Stimulated activated CD4-positive, alpha-beta T cell treated with anti-CD3 and anti-CD28 coated beads, Interleukin-12 subunit alpha, Interleukin-12 subunit beta, amount 100 ng/mL, for 24 hours (primary cell): ENCODE measurements at places on chromosomes 3 and 15.
A peak's percentile ranks its signal among the peaks of the same experiment; 100 is the strongest.

DNA sequence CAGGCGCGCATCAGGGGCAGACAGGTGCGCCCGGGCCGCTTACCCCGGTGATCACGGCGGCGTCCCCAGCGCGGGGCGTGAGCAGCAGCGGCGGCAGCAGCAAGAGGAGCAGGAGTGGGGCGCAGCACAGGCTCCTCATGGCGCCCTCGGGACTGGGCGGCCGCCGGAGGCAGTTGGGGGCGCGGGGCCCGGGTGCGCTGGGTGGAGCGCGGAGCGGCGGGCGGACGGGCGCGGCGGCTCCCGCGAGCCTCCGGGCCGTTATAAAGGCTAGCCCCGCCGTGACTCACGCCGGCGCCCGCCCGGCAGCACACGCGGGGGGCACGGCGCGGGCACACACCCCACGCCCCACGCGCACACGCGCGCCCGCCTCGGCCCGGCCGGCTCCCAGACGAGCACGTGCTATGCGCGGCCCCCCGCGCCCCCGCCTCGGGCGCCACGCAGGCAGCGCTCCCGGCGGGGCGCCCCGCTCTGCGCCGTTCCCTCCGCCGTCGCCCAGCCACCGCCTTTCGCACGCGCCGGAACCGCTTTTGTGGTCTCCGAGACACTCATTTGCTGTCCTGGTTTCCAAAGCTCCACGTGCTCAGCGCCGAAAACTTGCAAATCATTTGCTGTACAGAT, at the start of gene PROK2:
Gene PROK2 (minus strand): TSS at position 235 of the 618 bp plus-strand sequence. CDS start 96 bp downstream, at position 139.
- peak; percentile 13 for DNase-seq

DNA sequence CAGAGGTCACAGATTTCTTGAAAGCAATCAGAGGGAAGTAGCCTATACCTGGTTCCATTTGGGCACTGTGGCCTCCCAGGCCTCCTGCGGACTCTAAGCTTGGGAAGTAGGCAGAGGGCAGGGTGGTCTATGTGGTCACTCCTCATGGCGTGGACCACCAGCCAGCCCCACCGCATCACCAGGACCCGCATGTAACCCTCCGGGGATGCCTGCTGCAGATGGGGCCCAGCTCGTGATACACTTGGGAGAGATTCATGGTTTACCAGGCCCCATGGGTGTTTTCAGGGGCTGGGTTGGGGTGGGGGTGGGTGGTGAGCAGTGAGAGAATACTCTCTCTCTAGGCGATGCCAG, 123.7 kb downstream of the ASB7 start:
- no peak for DNase-seq

DNA sequence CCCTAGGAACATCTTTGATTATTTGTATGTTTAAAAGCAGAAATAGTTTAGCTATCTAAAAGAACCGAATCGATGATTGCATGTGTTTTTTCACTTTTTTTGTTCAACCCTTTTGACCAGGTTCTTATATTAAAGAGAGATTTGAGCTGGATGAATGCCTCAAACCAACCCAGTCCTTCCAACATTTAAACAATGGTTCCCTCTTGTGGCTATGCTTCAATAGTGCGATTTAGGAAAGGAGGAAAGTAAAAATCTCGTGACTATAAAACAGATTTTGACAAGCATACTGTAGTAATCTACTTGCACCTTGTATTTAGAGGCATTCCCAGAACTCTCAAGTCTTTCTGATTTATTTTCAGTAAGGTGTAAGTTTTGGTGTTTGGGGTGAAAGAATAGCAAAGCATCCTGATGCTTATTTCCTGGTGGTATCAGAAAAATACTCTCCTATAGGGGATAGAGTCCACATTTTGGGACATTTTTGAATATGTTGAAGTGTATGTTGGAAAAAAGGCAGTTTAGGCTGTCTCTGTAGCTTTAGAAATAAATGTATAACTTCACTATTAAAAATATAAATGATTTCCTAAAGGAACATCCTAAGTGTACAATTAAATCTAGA, 159.6 kb upstream of the KCNH8 start:
- no peak for DNase-seq

GRCh38 chr15:96428742-96429141, 98.2 kb downstream of the NR2F2 start:
- DNase-seq = no peak

DNA sequence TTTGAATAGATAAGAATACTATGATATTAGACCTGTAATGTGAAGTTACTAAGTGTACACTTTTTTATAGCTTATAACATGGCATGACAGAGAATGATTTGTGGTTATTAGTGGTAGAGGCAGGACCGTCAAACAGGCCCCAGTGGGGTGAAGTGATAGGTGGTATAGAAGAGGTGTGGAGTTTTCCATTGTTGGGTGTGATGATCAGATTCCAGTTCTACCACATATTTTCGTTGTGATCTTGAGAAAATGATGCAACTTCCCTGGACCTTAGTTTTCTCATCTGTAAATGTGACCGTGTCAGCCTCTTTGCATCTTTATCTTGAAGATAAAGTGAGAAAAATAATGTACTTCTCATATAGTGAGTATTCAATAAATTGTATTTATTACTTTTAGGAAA, 30.3 kb upstream of the UTS2B start:
- no peak for DNase-seq

DNA sequence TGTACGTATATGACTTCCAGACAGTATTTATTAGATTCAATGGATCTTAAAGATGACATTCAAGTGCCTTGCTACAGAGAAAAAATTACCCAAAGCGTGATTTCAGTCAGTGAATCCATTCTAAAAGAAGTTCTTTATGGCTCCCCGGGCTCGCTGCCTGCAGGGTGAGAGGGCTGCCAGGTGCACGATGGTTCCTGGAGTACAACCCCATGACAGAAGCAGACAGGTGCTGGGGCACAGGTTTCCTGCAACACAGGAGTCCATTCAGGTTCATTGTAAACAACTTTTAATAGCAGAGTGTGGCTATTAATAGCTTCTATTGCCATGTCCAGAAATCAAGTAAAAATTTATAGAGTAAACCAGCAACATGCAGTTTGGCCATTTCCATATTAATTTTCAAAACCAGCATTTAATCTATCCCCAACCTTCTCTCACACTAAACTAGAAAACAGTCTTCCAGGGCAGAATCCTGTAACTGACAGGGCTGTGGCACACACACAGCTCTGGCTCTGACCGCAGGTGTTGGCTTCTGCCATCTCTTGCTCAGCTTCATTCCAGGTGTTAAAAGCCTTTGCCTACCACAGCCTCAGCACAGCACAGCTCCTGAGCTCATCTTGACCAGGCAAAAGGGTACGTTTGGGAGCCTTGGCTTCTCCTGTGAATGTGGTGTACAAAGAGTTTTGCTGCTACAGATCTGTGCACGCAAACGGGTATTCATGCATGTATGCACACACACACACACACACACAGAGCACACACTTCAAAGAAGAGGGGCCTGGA, 185.9 kb downstream of the MEX3B start:
- no peak for DNase-seq

DNA sequence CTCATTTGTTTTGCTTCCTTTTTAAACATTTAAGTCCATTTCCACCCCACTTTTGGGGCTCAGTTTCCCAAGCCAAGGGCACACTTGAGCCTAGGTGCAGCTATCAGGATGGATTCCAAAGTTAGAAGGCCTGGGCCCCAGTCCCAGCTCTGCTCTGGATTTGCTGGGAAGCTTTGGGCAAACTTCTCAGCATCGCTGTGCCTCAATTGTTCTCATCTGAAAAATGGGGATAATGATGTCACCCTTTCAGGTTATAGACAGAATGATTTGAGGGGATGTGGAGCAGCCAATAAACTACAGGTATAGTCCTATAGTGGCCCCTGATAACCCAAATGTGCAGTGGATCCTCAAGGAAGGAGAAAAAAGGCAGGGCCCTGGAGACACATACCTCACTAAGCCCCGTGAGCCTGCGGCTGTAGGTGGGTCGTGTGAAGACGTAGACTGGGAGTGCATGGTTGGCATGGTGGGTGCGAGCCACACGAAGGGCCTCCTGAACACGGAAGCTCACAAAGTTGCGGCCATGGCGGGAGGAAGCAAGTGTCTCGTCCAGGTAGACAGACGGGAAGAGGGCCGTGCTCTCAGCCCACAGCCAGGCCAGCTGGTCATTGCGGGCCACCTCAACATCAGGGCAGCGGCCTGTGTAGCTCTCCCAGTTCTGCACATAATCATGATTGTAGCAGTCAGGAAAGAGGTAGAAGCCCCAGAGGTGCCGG, 3.2 kb downstream of the HYAL2 start:
- DNase-seq = no peak

DNA sequence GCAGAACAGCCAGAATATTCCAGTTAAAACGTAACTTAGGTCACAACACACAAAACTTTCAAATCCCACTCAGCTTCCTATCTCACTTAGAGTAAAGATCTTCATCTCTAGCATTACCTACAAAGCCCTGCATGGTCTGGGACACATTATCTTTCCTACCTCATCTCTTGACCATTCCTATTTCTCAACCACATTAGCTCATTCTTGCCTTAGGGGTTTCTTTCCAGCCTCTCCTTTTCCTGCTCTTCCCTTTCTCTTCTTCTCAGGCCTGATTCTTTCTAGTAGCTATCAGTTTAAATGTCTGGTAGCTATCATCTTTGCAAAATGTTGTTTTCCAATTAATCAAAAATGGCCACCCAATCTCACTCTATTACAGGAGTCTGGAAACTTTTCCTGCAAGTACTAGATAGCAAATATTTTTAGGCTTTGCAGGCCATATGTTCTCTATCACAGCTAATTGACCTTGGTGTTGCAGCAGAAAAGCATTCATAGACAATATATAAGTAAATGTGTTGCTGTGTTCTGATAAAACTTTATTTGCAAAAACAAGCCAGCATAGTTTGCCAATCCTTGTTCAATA, 15.1 kb upstream of the CBLB start:
- no peak for DNase-seq

- peak; percentile 37 for DNase-seq
Observed at GRCh38 chr3:31077021-31077601, 182.7 kb upstream of the GADL1 start.

DNA sequence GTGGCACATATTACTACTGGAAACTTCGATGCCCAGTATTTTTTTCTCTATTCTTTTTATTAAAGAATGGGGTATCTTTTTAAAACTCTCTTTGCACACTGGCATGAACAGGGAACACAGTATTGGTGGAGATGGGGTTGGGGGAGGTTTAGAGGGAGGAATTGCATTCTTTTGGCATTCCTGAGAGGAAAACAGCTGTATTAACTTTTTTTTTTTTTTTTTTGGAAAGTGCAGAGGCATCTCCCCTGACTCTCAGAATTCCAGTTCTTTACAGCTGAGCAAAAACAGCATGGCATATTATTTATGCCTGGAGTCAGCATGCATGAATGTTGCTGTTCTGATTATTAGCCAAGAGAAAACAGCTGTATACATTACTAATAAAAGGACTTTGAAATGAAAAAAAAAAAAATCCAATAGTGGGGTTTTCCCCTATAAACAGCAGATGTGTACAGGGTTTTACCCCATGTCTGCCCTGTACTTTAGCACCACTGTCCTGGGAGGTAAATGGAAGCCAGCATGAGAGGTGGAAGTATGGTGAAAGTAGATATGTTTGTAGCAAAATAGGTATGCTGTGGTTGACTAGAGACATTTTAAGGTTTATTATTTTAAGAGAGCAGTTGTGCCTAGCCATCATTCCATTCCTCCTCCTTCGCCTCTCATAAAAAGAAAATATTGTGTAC, 132.2 kb downstream of the FNDC3B start:
- no peak for DNase-seq

- no peak for DNase-seq
Observed at GRCh38 chr3:15953841-15954240, 156.1 kb upstream of the ANKRD28 start.

- no peak for DNase-seq
Observed at GRCh38 chr3:184175981-184176376, 1.3 kb downstream of the AP2M1 start.

DNA sequence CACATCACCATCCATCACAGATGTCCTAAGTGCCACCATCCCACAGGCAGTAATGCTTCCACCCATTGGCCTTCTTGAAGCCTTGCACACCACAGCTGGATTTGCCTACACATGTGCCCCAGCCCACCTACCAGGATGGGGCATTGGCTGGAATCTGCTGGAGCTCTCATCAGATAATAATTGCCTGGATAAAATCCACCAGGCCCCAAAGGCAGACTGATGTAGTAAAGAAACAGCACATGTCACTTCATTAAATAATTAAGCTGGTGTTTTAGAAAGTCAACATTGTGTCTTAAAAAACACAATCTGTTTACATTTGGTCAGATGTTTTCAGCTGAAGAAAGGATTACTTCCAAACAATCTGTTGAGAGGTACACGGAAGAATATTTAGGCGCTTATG, 229.5 kb downstream of the ATP8B4 start:
- no peak for DNase-seq

DNA sequence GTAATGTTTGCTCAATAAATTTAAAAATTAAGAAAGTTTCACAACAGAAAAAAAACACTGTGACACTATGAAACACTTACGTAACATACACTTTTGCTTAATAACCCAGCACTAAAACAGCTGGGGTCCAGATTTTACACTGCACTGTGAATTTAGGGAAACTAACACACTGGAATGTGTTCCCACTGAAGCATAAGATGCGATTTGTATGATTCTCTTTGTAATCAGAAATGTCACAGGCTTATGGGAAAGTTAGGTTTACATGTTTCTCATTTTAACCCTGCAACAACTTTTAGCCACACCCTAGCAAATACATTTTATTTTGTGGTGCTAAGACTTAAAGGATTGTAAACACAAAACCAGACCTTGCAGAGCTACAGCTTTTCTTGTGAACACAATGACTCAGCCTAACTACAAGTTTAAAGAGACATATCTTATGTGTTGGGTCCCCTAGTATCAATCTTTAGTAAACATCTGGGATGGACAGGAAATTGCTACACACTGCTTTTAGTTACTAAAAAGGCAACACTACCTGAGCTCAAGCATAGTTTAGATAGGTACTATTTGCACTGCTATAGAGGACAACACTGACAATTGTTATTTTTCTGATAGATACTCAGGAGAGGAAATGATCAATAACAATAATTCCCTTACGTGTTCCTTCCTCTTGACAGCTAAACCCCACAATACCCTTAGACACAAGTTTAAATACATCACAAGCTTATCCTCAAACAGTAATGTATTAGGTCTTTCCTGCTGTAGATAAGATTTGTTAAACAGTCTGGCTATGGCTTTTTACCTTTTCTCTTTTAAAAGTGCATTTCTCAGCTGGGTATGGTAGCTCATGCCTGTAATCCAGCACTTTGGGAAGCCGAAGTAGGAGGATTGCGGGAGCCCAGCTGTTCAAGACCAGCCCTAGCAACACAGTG, 3.8 kb downstream of the PLD1 start:
- DNase-seq = no peak

- no peak for DNase-seq
Observed at GRCh38 chr15:70314688-70315087, 217.0 kb upstream of the TLE3 start.
